ENCODE measurements at places on chromosomes 2 and 18. TPM values are rescaled to one million over a fixed set of nuclear protein-coding genes. Genes with fewer than 3 reads are reported as not detected.

POTEI gene
- total RNA-seq = 0.07 TPM

CXCR4 gene
- total RNA-seq = 3.9 TPM

GALNT14 gene
- not detected for total RNA-seq

POTEE gene
- total RNA-seq = 0.27 TPM

IL36RN gene
- not detected for total RNA-seq

ANKRD62 gene
- 1.8 TPM for total RNA-seq

SH2D6 gene
- total RNA-seq = 6.7 TPM

OSBPL6 gene
- 2.7 TPM for total RNA-seq

CLEC4F gene
- not detected for total RNA-seq

LYG2 gene
- not detected for total RNA-seq

DPYSL5 gene
- total RNA-seq = 0.38 TPM

SERPINB7 gene
- total RNA-seq = not detected

SERPINB13 gene
- total RNA-seq = not detected

DNA sequence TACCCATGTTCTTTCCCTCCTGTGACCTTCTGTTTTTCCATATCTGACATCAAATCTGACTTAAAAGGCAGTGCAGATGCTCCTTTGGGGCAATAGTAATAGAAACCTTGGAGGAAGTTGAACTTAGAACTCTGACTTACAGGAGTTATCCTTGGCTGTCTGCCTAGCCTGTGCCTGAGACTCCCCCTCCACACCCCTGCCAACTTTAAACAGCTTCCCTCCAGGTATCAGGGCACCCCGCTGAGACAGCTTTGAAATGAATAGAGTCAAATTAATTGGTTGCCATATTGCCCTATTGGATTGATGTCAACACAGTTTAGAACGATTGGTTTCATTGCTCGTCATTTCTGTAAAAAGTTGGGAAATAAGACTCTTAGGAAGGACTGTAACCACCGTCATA, 322.0 kb downstream of the PRKCE start:
- no peak for DNase-seq

DNA sequence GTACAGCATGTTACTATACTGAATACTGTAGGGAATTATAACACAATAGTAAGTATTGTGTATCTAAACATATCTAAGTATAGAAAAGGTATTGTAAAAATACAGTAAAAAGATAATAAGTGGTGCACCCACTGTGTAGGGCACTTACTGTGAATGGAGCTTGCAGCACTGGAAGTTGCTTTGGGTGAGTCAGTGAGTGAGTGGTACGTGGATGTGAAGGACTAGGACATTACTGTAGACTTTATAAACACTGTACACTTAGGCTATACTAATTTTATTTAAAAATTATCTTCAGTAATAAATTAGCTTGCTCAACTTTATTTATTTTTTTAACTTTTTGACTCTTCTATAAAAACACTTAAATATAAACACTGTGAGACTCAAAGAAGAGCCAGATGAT, 82.6 kb downstream of the MTA3 start:
- DNase-seq = no peak

DNA sequence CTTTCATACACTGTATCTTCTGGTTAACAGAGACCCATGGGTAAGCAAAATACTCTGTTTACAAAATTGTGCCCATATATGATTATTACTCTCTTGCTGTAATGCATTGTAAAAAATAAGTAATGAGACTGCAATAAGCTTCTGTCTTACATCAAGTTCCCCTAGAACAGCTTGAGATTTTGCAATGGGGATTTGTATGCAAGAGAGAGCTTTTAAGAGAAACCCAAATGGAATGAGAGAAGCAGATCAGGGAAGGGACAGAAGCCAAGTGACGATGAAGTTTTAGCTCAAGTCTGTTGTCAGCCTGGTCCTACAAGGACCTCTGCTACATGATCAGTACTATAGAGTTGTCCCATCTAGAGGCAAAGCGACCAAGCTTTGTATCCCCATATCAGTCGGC, 218.1 kb upstream of the VWC2L start:
- no peak for DNase-seq

- DNase-seq = no peak
These were observed 122.1 kb upstream of the RMDN2 start for GRCh38 chr2:37802899-37803379.

- DNase-seq = no peak
These were observed 30.5 kb downstream of the CTIF start for GRCh38 chr18:48569139-48569914.

DNA sequence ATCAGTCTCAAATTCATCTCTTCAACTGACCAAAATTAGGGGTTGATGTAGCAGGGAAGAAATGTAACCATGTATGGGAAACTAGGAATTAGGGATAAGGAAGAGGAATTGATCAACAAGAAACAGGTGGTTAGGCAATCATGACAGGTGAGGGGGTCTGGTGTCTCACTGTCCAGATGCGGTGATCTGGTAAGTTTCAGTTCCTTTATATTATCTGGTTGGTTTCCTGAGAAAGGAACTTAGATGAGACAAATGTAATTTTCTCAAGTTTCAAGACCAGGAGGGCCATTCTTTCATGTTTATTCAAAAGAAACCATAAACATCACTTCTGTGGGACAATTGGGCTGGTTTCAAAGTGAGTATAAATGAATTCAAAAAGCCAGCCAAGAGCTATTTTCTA, 306.2 kb upstream of the KCNJ3 start:
- no peak for DNase-seq

DNA sequence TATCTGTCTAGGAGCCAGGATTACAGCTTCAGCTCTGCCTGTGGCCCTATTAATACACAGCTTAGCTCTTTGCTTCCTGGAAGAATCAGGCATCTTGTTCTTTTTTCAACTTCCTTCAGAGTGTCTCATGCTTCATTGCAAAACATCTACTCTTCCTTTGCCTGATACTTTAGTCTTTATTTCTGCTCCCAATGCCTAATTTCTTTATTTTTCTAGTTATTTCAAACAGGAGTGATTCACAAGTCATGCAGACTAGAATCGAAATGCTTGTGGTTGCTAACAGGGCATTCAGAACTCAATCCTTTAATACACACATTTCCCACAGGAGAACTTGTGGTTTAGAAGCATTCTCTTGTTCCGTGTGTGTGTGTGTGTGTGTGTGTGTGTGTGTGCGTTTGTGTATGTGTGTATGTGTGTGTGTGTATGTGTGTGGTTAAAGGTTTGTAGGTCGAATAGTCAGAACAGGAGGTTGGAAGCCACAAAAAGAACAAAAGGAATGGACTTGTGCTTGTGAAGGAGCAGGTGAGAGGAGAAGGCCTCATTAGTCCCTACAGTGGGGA, 28.3 kb upstream of the INSIG2 start:
- no peak for DNase-seq

GRCh38 chr2:3768960-3769765, 65.8 kb downstream of the DCDC2C start:
- DNase-seq = no peak

GRCh38 chr2:128457716-128458115, 139.0 kb upstream of the HS6ST1 start:
- DNase-seq = no peak

- no peak for DNase-seq
These were observed 193.6 kb downstream of the MIB1 start for GRCh38 chr18:21933931-21934765.

DNA sequence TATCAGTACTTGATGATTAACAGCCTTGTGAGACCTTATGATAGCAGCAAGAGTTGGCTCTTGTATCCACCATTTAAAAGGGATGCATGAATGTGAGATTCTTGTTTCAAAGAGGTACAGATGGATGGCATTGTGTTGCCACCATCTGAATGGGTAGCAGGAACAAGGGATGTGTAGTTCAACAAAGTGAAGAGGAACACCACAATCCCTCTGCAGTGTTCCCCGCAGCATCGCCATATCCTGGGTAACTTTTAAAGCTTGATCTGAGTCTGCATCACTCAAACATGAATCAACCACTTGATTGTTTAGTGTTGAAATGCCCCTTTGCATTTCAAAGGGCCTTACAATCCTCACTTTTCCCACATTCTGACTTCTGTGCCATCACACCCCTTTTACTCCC, 106.7 kb downstream of the SS18 start:
- no peak for DNase-seq

DNA sequence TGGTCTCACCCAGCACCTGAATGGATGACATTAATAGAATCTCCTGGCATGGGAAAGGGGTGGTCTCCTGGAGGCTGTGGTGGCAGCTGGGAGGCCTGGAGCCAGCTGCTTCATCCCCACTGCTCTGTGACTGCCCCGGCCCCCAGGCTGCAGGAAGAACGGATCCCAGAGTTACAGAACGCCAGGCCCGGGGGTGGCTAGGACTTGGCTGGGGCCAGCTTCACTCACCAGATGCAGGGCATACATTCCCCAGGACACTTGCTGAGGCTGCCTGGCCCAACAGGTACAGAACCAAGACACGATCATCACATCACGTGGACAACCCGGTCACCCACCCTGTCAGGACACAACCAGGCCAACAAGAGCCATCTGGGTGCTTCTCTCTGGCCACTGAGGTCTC, 178.6 kb upstream of the SALL3 start:
- DNase-seq = no peak

DNA sequence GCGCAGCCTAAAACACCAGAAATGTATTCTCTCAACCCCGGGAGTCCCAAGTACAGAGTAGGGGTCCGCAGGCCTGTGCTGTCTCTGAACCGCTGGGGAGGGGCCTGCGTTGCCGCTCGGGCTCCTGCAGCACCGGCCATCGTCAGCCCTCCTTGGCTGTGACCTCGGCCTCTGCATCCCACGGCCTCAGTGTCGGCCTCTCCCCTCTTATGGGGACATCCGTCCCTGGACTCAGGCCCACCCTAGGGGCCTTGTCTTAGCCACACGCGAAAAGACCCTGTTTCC, 50.5 kb downstream of the KCNG2 start:
- DNase-seq = no peak

DNA sequence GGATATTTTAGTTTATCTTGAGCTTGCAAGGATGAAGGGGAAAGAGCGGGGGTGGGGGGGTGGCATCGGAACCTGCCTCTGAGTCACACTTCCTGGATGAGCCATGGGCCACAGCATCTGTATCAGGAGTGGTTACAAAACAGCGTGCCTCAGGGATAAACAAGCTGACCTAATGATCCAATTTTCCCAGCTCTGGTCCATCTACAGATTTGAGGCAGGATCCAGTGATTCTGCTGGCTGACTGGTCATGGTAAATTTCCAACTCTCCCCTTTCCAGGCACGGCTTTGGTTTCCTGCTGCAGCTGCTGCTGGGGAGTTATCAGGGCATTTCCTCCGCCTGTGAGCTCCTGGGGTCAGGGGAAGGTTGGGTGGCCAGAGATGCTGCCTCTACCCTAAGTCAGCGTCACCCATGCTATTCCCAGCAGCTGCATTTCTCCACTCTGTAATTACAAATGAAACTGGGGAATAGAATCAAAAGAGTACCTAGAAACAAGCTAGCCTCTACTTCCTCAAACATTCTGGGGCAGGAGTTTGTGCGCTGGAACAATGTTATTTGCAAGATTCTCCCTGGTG, 4.7 kb upstream of the HPCAL1 start:
- no peak for DNase-seq

DNA sequence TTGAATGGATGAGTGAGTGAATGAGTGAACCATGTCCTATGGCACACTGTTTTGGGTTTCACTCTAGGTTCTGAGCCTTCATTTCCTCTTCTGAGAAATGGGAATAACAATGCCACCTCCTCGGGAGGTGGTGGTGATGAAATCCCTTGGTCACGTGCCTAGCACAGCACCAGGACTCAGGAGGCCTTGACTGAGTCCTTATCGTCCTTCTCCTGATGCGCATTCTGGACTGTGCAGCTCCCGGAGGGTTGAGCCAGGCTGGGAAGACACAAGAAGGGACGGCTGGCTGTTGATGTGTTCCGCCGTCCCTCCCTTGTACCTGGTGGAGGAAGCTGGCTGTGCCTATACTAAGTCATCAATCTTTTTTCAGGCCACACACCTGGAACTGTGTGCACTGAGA, 437.3 kb downstream of the ZNF521 start:
- no peak for DNase-seq

- DNase-seq = no peak
These were observed 180.1 kb upstream of the SPOPL start for GRCh38 chr2:138321458-138321857.

GRCh38 chr18:3447068-3447894, 2.7 kb upstream of the TGIF1 start:
- DNase-seq = no peak

GRCh38 chr18:47403317-47403716, 151.9 kb upstream of the SKOR2 start:
- no peak for DNase-seq

DNA sequence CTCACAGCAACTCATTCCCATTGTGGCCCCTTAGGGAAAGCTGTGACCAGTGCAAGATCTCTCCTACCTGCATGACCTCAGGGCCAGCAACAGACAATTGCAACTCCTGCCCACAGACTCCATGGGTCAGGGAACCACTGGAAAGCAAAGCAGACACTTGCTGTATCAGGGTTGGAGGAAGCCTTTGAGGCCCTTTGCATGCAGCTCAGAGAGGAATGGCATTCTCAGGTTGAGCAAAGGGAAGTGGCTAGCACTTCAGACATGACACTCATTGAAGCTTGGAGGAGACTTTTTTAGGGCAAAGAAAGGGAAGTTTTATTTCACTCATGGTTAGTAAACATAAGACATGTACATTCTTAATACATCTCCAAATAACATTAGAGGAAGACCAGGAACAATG, 22.1 kb downstream of the IL1F10 start:
- no peak for DNase-seq

GRCh38 chr2:219073413-219074129, 12.8 kb upstream of the IHH start:
- DNase-seq = peak; percentile 90

DNA sequence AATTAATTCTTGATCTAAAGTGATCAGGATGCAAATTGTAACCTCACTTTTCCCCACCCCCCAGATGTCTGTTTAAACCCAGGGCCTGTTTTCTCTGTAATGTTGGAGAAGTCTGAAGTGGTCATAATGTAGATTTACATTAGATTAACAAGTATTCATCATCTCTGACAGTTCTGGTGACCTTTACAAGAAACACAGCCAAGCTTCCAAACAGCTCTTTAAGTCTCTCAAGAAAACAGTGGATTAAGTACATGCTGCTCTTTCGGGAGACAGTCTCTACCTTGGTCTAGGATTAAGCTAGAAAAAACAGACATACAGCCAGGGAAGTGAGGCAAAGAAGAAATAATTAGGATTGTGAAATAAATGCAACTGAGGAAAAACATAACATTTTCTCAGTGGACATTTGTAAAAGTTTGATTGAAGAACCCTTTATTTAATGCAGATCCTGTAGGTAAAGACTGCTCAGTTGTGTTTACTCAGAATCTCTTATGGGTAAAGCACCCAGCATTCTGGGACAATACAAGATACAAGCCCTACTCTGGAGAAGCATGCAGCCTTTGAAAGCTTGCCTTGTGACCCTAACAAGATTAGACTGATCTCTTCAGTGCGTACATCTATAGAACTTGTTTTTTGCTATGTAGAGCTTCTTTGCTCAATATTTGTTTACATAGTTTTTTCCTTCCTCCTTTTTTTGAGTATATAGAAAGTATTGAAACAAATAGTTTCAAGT, 203.9 kb downstream of the PHLPP1 start:
- DNase-seq = no peak

- DNase-seq = no peak
These were observed 202.9 kb upstream of the SP5 start for GRCh38 chr2:170512266-170512665.
